LHCN-M2 (cell line): ENCODE measurements at places on chromosomes 7 and 10. TPM values are rescaled to one million over a fixed set of nuclear protein-coding genes. Genes with fewer than 3 reads are reported as not detected.

The ACADSB gene
- total RNA-seq: 8.4 and 9.2 TPM in 2 replicates

The GRID2IP gene
- total RNA-seq: not detected in 2 replicates

The PDE1C gene
- 0.06 TPM in 1 of 2 replicates, not detected in the other for total RNA-seq

The OR2A1 gene
- total RNA-seq: not detected in 2 replicates

The ZNF804B gene
- total RNA-seq: not detected in 2 replicates

The MACROH2A2 gene
- total RNA-seq: 13.3 and 14.5 TPM in 2 replicates

The PMPCB gene
- 69.6 and 88.5 TPM in 2 replicates for total RNA-seq

The SORBS1 gene
- 3.7 and 6.5 TPM in 2 replicates for total RNA-seq

The VWDE gene
- 0.11 and 0.51 TPM in 2 replicates for total RNA-seq
